Gastroesophageal sphincter (tissue), 4 donors: ENCODE measurements at places on chromosomes 4 and X.
A peak's percentile ranks its signal among the peaks of the same experiment; 100 is the strongest.

- peak; percentile 52 for ATAC-seq
Measured at GRCh38 chrX:133674726-133675470, 259.6 kb upstream of the GPC4 start.

- ATAC-seq, result no peak
Measured at GRCh38 chr4:17817027-17817426, 6.2 kb downstream of the NCAPG start.

DNA sequence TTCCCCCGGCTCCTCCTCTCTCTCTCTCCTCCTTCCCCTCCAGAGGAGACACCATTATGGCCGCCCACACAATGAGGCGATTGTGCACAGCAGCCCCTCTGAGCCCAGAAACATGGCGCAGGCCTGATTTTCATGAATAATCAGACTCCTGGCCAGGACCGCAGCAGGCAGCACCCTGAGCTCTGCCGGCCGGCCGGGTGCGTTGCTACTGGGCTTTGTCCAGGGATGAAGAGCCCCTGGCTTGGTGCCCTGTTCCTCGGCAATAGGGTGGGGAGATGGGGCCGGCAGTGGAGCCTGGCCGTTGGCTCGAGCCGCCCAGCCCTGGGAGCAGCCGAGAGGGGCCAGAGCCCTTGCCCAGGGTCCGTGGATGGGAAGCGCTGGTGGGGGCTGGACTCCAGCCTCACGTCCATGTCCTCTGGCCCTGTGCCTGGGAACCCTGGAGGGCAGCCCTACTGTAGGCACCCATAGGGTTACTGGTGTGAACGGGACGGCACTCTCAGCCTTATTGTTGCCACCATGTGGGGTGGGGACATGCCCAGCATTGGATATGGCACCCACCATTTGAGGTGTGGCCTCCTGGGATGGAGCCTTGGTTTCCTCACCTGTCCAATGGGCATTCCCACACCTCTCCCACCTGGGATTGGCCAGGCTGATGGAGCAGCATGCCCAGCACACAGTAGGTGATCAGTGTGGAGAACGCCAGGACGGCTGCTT, 103.0 kb downstream of the SORCS2 start:
- ATAC-seq, result peak; percentile 48

GRCh38 chr4:129193357-129194100, 97.6 kb downstream of the C4orf33 start:
- ATAC-seq, result no peak

GRCh38 chrX:148020329-148020728, 39.2 kb downstream of the FMR1NB start:
- no peak for ATAC-seq

GRCh38 chr4:54542119-54542438, 115.7 kb upstream of the KIT start:
- ATAC-seq, result no peak

GRCh38 chrX:87582453-87582852, 64.9 kb downstream of the KLHL4 start:
- ATAC-seq, result no peak

GRCh38 chrX:15675490-15675921, 10.9 kb upstream of the CLTRN start:
- ATAC-seq, result peak; percentile 79

GRCh38 chr4:14069886-14070285, 442.4 kb upstream of the BOD1L1 start:
- no peak for ATAC-seq

GRCh38 chr4:53986062-53986461, 78.3 kb downstream of the CHIC2 start:
- ATAC-seq, result no peak

DNA sequence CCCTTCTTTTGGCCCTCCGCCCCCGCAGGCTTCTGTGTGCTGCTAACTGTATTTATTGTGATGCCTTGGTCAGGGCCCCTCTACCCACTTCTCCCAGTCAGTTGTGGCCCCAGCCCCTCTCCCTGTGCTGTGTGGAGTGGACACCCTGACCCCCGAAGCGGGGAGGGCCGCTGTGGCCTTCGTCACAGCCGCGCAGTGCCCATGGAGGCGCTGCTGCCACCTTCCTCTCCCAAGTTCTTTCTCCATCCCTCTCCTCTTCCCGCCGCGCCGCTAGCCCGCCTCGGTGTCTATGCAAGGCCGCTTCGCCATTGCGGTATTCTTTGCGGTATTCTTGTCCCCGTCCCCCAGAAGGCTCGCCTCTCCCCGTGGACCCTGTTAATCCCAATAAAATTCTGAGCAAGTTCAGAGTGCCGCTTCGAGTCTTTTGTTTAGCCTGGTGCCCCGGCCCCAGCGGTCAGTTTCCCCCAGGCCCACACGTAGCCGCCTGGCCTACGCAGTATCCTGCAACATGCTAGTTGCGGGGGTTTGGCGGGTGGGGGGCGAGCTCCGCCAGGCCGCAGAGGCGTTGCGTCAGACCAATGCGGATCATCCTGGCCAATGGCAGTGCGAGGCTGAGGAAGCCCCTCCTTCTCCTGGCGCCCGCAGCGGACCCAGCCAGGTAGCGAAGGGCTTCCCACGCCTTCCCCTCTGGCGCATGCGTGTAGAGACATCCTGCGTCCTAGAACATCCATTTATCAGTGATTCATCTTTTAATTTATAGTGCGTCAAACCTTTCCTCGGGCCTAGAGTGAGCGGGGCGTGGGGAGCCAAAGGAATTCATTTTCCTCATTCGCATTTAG, 5.6 kb upstream of the KANTR start:
- peak; percentile 84 for ATAC-seq

- ATAC-seq, result no peak
Measured at GRCh38 chr4:183469936-183470335, 25.5 kb downstream of the CDKN2AIP start.

- ATAC-seq, result no peak
Measured at GRCh38 chr4:7333024-7333780, 101.5 kb downstream of the PSAPL1 start.

GRCh38 chr4:40550948-40551462, 78.7 kb downstream of the RBM47 start:
- no peak for ATAC-seq

- no peak for ATAC-seq
Measured at GRCh38 chr4:53315300-53315699, 50.6 kb downstream of the SCFD2 start.

GRCh38 chrX:9434051-9434550, 30.8 kb upstream of the TBL1X start:
- ATAC-seq, result no peak

DNA sequence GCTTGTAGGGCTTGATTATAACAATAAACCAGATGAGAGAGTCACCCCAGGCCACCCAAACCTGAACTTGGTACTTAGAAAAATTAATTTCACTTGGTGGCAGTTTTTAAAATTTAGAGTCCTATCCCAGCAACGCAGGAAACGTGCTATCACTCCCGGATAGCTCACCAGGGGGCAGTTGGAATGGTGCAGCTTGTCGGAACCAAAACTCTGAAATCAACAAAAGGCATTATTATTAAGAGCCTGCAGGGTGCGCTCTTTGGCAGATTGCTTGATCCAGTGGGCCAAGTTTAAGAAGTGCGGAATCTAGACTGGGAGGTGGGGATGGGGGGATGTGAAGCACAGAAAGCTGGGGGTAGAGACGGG, 2.4 kb downstream of the FRAS1 start:
- peak; percentile 43 for ATAC-seq

GRCh38 chr4:119678761-119679160, 50.2 kb upstream of the PDE5A start:
- ATAC-seq, result no peak

GRCh38 chr4:4637710-4638109, 95.9 kb upstream of the STX18 start:
- ATAC-seq, result no peak

DNA sequence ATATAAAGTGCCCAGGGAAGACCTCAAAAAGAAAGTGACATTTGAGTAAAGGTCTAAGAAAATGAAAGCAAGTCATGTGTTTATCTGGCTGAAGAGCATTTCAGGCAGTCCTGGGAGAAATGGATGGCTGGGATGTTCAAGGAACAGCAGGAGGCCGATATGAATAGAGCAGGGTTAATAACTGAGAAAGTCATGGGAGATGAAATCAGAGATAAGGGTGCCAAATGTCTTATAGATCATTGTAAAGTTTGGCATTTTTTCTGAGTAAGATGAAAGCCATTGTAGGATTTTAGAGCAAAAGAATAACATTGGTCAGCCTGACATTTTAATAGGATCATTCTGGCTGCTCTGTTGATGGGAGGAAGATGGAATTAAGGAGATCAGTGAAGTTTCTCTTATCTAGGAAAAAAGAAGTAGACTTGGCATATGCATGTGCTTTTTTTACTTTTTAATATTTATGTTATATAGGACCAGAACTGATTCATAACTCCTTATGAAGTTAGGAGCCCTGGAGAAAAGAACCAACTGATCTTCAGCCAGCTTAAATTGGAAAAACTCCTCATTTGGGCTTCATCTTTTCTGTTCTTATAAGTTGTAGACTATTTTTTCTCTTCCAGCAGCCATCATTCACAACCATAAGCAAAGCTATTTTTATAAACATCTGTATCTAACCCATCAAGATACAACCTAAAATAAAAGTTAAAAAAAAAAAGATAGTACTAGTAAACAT, 18.6 kb downstream of the AIMP1 start:
- ATAC-seq, result no peak

DNA sequence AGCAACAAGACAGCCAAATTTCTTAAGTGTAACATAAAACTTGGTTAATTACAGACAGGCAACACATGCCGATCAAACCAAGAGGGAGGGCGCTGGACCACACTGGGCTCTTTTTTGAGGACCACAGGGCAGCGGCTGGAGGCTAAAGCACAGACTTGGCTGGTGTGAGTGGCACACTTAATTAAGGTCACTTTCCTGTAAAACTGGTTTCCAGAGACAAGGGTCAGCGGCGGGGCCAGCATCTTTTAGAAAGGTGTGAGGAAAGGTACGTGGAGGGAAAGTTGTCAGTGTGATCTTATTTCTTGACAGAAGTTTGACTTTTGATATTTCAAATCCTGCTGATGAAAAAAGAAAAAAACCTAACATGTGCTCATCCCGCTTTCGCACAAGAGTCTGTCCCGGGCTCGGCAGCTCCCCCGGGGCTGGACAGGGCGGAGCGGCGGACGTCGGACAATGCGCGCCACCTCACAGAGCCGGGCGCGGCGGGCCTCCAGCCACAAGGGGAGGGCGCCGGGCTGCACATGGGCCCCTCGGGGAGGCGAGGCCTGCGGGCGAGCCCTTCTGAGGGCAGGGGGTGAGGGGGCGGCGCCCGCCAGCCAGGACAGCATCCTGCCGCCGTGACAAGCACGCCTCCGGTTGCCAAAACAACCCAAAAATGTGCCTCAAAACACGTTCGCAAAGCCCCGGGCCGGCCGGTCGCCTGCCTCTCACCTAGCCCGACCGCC, 660 bp upstream of the HSPA4L start:
- ATAC-seq, result peak; percentile 78

- no peak for ATAC-seq
Measured at GRCh38 chrX:72019487-72019886, 108.8 kb downstream of the NHSL2 start.

GRCh38 chrX:132435222-132435621, 53.6 kb downstream of the MBNL3 start:
- ATAC-seq, result no peak

DNA sequence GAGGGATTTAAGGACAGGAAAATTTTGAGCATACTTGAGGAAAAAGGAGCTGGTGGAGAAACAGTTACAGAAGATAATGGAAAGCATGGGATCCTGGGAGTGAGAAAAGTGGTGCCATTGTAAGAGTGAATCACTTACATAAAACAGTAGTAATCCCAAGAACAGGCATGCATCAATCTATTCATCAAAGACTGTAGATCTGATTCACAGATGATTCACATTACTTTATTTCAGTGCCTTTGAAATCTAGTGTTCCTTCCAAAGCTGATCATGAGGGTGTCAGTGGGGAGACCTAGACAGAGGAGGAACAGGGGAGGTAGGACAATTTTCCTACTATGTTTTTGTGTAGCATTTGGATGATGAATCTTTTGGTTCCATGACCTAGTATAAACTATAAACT, 102.7 kb downstream of the TAB3 start:
- ATAC-seq, result no peak
